ENCODE measurements at places on chromosomes 6 and 20.

DNA sequence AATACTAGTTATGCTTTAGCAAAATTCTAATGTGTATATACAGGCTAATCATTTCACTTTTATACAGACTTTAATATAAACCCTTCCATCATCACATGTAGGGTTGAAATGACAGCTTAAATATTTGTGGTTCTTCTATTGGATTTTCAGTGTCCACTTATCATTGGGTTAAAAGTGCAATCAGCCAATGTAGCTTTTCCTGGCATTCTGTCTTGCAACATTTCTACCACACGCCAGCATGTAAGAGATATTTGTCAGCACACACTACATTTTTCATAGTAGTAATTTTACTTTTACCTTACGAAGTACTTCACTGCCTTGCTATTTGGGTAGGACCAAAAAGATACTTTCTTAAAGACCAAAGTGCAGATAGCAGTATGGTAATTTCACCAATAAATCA, 252.0 kb downstream of the TBX18 start:
- DNase-seq, result no peak

- no peak for DNase-seq
Measured at GRCh38 chr6:34323300-34323699, 69.2 kb downstream of the NUDT3 start.

- no peak for DNase-seq
Measured at GRCh38 chr6:1770968-1771723, 161.4 kb downstream of the FOXC1 start.

DNA sequence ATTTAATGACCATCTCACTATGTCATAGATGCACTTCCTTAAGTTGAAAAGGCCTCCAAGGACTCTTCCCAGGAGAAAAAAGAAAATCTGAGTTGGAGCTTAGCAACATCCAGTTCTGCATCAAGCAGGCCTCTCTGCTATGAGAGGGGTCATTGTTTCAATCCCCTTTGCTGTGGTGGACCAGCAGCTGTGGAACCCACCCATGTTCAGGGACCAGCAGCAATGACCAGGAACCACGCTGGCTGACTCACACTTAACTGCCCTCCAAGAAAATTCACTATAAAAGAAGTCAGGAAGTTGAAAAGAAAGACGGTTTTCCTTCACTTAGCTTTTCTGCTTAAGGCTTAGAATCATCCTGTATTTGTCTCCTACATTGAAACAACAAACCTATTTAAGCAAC, 1062.4 kb upstream of the FLRT3 start:
- DNase-seq, result no peak

GRCh38 chr20:44886828-44887227, 1.3 kb downstream of the YWHAB start:
- DNase-seq, result no peak

- no peak for DNase-seq
Measured at GRCh38 chr6:159723259-159723658, 4.0 kb upstream of the WTAP start.

DNA sequence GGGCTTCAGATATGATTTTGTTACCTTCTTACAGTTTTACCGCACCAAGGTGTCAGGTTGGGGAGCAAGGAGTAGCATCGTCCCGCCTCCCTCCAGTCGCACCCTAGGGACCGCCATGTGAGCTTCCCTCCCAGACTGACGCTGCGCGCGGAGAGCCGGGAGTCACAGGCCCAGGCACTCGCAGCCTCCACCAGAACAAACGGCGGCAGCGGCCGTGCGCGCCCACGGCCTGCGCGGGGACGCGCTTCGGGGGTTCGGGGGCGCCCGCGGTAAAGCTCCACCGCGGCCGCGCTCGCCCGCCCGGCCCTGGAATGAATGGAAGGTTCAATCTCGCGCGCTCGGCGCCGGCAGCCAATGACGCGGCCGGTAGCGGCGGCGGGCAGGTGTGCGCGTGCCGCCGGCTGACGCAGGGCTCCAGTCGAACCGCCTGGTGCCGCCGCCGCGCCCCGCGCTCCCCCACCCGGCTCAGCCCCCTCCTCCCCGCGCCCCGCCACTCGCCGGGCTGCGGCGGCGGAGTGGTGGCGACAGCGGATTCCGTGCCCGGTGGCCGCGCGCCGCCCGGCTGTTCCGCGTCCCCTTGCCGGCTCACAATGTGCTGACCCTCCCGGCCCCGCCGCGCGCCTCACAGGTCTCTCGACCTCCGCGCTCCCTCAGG, 16.5 kb upstream of the LIN28B start:
- peak; percentile 77 for DNase-seq

GRCh38 chr20:43029176-43029575, 160.5 kb downstream of the PTPRT start:
- no peak for DNase-seq

- DNase-seq, result no peak
Measured at GRCh38 chr6:47034926-47035325, 7.2 kb downstream of the ADGRF1 start.

GRCh38 chr6:352896-353470, 38.6 kb upstream of the IRF4 start:
- DNase-seq, result no peak

GRCh38 chr20:19903168-19903811, 113.9 kb upstream of the NAA20 start:
- DNase-seq, result no peak

- no peak for DNase-seq
Measured at GRCh38 chr20:62499758-62500236, 24.0 kb upstream of the GATA5 start.

DNA sequence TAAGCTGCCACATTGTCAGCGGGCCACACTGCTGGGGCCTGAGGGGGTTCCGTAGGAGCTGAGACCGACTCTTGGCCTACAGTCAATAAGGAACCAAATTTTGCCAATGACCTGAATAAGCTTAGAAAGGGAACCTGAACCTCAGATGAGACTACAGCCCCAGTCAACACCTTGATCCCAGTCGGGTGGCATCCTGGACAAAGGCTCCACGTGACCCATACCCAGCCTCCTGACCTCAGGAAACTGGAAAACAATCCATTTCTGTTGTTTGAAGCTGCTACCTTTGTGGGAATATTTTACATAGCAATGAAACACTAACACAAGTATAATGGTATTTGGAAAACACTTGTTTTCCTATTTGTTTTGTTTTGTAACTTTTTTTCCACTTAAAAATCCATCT, 179.9 kb upstream of the RALGAPA2 start:
- DNase-seq, result no peak

- DNase-seq, result no peak
Measured at GRCh38 chr6:51844336-51844735, 243.1 kb downstream of the PKHD1 start.

All from type B pancreatic cell (in vitro differentiated cells).